ENCODE measurements at places on chromosomes 6 and 20. TPM values are rescaled to one million over a fixed set of nuclear protein-coding genes. Genes with fewer than 3 reads are reported as not detected.

DNA sequence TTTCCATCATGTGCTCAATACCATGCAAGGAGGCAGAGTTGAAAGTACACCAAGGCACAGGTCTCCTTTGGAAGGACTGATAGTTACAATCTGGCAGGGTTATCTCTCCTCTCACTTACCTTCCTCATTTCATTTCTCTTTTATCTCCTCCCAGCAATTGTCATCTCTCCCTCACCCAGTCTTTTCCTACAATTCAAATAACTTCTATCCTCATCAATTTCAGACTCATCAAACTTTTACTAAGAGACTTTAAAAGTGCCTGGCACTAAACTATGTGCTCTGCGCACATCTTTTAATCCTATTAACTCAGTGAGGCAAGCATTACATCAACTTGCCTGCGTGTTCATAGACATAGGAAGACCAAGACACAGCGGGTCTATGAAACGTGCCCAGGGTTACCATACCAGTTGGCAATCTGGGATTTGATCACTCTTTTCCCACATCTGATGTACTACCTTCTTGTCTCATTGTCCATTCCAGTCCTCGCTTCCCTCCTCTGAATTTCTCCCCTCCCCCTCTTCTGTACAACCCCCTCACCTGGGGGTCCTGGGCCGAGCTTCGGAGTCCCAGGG lies 1.2 kb downstream of the VARS1 start:
- DNase-seq, result no peak

DNA sequence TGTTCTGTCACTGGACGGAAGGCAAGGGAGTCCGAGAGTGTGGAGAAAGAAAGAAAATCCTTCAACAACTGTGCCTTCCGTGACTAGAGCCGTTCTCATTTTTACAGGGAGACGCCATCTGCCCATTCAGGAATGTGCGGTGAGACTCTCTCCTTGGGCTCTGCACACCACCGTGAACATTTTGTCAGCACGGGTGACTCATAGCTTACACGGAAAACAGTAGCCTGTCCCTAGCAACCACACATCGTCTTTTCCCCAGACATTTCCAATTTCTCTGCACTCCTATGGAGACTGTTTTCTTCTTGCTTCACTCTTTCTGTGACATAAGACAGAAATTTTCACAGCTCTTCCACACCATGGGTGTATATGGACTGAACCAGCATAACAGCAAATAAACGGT lies 55.1 kb downstream of the TBXT start:
- DNase-seq, result no peak

Gene RFX6
- not detected for total RNA-seq

Gene DLK2
- total RNA-seq, result not detected

- DNase-seq, result no peak
These were observed 1273.8 kb upstream of the ADGRB3 start for GRCh38 chr6:67361264-67361663.

Measured in omental fat pad (tissue), 4 donors.